ENCODE measurements at places on chromosomes 1 and 21. TPM values are rescaled to one million over a fixed set of nuclear protein-coding genes. Genes with fewer than 3 reads are reported as not detected.

Gene NGF
- not detected for total RNA-seq

Gene ST6GALNAC5
- total RNA-seq = not detected

Gene RHBG
- not detected for total RNA-seq

Gene SMCP
- total RNA-seq = not detected

Gene PKP1
- total RNA-seq = not detected

Gene NBPF4
- not detected for total RNA-seq

Gene MR1
- 30.5 TPM for total RNA-seq

Gene ANGPTL7
- not detected for total RNA-seq

Gene ATP5IF1
- 96.6 TPM for total RNA-seq

Gene HLX
- 0.20 TPM for total RNA-seq
